AG04450 (cell line): ENCODE measurements at places on chromosomes 1 and 21. TPM values are rescaled to one million over a fixed set of nuclear protein-coding genes. Genes with fewer than 3 reads are reported as not detected.

GRCh38 chr21:44958471-44959191, 18.8 kb downstream of the SLX9 start:
- no peak for DNase-seq

DNA sequence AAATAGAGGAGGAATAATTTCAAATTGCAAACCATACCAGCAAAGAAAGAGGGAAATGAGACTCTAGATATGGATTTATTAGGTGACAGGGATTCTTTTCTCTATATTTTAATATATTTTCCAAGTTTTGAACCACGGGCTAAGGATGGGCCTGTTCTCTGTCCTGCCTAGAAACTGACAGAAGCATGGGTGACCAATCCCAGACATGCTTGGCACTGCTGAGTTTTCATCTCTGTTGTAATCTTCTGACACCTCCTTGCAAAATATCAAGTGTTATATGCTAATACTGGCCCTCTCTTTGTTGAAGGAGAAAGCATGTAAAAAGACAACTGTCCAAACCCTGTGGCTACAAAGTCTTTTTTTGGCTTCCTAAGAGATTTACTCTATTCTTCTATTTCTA, 774 bp upstream of the ANGPTL7 start:
- DNase-seq = no peak

GJA8 gene
- polyA plus RNA-seq = not detected in 2 replicates

HSPA6 gene
- 0.27 and 0.63 TPM in 2 replicates for polyA plus RNA-seq

GRCh38 chr1:212712451-212713303, 13.0 kb upstream of the BATF3 start:
- no peak for DNase-seq

DNA sequence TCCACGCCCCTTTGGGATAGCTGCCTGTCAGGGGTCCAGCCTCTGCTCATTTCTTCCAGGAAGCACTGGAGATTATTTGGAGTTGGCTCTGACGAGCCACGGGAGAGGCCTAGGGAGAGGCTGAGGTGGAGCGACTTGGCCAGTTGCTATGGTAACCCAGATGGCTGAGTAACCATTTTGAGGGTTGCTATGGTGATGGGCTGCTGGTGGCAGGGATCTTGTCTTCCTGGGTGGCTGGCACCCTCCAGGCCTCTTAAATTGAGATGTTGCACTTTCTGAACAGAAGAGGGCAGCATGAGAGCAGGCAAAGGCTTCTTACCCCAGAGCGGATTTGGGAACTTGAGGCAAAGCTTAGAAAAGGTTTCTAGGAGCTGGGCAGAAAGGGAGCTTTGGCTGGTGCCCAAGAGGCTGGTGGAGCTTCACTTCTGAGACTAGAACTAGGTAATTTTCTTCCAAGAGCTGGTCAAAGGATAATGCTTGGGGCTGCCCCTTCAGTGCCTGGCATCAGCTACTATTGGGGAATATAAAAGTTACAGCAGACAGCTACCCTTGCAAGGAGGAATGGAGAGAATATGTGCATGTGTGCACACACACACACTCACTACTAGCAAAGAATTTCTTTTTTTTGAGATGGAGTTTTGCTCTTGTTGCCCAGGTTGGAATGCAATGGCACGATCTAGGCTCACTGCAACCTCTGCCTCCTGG, 72.5 kb downstream of the NDUFS5 start:
- DNase-seq = peak; percentile 82

DNA sequence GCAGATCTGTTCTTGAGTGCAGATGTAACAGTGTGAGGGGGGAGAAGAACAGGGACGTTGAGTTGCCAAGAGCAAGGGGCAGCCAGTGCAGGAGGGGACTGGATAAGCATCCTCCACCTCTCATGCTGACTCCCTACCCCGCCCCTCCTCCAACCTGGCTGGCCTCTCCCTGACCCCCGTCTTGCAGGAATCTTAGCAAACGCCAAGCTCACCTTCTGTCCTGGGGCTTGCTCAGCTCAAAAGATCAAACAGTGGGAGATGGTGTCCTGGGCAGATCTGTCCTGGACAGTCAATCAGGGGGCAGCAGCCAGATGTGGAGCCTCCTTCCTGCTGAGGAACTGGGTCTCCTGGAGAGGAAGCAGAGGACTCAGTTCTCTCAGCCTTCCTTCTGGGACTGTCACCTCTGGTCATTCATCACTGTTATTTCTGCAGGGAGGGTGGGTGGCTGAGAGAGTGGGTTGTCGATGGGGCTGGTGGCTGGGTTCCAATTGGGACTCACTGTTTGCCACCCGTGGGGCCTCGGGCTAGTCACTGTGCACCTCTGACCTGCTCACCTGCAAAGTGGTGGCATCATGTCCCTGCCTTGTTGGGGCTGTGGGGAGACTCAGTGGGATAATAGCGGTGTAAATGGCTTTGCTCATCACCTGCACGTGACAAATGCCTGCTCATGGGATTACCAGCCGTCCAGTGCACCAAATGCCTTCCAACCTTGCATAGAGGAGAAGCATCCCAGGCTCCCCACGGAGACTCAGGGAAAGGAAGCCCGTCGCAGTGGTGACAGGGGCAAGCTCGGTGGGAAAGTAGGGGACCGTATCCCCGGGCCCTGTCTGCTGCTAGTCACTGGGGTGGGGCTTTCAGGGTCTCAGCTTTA, 154.4 kb downstream of the PTPRU start:
- no peak for DNase-seq

DNA sequence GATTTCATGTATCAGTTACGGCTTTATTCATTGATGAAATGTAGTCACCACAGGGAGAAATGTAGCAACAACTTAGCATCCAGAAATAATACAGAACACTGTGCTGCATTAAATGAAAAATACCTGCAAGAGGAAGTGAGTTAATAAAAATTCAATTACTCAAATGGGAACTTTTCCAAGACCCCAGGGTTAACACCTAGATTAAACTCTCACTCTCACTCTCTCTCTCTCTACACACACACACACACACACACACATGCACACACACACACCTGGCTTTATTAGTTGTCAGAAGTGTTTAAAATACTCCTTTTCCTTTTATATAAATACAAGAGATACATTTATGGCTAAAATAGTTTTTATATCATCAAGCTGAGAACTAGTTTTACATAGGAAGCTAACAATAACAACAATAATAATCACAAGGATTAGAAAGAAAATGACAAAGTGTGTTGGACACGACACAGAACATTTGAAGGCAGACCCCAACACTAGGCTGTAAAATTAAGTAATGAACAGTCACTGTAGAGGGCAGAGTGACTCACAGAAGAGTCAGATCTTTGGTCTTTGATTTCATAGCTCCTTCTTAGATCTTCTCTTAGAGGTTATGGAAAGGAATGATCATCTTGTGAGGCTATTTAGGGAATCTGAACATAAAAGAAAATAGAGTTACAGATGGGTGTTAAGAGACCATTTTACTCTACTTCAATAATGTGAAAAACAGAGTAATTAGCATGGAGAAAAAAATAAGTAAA, 1266.0 kb upstream of the ADGRL2 start:
- no peak for DNase-seq
